ENCODE measurements at places on chromosomes 13 and 19.
A peak's percentile ranks its signal among the peaks of the same experiment; 100 is the strongest.

GRCh38 chr19:17243211-17243829 is 2.4 kb downstream of the NR2F6 start:
- DNase-seq = no peak

DNA sequence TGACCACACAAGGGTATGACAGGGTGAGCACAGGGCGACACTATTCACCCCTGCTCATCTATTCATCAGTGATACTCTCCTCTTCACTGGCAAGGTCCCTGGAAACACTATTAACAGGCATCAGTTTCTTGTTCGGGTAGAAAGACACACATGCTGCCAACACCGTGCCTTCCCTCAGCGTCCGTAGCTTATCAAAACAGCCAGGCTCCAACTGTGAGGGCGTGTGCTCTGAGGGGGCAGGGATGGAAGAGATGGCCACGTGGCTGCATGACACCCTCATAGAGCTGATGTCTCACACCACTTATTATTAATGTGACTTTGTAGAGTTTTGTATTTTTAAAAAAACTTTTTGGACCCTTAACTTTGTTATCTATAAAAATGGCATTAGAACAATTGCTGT is 160.3 kb downstream of the ITGBL1 start:
- no peak for DNase-seq

DNA sequence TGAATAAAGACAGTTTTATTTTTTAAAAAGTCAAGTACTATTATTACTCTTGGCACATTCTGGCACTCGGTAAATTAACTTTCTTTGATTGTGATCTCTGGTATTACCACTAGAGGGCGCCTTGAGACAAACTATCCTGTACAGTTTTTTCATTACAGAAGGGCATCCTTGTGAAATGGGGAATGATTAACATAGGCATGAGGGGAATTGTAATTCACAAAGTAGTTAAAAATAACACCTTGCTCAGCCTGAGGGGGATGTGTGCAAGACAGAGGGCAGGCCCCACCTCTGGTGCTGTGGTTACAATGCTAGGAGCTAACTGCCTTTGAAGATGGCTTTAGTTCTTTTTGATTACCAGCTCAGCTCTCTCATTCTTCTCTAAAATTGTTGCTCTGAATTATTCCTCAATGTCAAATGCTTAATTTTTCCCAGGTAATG is 24.2 kb upstream of the C1QTNF9B start:
- DNase-seq = no peak

DNA sequence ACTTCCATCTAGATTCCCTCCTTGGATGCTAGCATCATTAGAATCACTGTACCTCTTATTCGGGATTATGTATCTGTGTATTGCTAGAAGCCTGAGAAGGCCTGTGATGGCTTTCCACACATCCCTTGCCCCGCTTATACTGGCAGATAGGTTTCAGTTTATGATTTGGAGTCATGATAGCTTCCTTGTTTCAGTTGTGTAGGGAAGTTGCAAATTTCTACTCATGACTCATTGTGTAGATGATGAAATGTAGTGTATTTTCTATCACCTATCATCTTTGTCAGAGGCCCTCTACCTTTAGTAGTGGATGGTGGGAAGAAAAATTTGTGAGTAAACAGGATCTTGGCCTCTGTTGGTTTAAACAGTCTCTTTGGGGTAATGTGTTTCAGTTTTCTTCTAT is 165.2 kb downstream of the GGACT start:
- no peak for DNase-seq

DNA sequence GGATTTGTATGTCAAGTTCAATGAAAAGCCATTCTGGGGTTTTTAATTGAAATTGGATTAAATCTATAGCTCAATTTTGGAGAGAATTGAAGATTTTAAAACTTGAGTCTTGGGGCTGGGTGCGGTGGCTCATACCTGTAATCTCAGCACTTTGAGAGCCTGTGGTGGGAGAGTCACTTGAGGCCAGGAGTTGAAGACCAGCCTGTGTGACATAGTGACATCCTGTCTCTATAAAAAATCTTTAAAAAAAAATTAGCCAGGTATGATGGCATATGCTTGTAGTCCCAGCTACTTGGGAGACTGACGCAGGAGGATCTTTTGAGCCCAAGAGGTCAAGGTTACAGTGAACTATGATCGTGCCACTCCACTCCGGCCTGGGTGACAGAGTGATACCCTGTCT is 41.2 kb downstream of the VAV1 start:
- no peak for DNase-seq

DNA sequence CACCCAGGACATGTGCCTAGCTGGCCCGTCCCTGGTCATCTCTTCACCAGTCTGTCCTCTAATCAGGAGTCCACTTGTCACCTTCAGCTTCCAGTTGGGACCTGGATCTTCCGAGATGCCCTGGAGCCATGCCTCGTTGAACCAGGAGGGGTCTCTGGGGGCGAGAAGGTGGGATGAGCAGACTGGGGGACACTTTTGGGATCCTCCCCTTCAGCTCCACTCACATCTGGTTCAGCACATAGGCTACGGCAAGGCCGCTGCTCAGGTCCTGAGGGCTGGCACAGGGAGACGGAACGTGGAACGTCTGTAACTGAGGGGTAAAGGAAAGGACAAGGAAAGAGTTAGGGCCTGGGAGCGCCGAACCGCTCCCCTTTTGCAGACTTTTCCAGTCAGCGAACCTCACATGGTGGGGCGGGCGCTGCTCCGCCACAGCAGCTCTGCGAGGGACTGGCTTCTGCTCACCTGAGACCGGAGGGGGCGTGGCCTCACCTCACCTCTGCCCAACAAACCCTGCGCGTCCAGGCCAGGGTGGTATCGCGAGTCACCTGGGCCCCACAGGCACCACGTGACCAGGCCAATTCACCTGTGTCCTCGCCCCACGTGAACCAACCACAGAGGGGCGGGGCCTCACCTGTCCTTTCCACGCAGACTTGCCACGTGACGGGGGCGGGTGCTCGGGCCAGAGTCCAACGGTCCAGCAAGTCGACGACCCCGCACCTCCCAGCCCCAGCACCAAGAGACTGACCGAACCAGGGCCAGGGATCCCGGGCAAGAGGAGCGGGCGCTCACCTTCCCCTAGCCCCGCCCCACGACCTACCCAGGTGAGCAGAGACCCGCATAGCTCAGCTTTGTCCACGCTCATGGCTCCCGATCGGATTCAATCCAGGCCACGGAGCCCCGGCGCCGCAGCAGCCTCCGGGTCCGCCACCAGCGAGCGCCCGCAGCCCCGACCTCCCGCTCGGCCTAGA is at the start of gene HOOK2:
HOOK2 (minus strand) TSS at position 965 of the 968 bp plus-strand sequence; CDS start at position 862, 103 bp downstream.
- DNase-seq = peak; percentile 33

GRCh38 chr13:79936368-79937136 is 404.4 kb downstream of the SPRY2 start:
- DNase-seq = peak; percentile 77

DNA sequence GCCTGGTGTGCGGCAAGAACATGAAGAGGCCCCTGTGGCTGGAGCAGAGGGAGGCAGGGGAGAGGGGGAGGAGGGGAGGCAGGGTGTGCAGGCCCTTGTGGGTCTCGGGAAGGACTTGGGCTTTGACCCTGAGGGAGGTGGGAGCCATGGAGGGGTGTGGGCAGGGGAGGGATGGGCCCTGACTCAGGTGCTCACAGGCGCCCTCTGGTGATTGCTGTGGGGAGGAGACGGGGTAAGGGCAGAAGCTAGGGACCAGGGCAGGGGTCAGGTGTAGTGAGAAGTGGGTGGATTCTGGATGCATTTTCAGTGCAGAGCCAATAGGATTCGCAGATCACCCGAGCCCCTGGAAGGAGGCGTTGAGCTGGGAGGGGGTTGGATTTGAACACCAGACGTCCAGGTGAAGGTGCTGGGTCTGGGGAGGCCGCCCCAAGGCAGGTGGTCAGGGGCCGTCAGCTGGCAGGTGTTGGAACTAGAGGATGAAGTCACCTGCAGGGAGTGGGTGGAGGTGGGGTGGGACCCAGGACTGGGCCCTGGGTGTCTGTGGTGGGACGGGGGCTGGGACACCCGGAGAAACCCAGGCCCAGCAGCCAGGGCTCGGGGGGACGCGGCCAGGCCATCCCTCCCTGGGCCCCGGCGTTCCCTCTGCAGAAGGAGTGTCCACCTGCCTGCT is 185.4 kb downstream of the KDM4B start:
- DNase-seq = no peak

- no peak for DNase-seq
Observed at GRCh38 chr13:41971848-41972247, 10.9 kb upstream of the VWA8 start.

DNA sequence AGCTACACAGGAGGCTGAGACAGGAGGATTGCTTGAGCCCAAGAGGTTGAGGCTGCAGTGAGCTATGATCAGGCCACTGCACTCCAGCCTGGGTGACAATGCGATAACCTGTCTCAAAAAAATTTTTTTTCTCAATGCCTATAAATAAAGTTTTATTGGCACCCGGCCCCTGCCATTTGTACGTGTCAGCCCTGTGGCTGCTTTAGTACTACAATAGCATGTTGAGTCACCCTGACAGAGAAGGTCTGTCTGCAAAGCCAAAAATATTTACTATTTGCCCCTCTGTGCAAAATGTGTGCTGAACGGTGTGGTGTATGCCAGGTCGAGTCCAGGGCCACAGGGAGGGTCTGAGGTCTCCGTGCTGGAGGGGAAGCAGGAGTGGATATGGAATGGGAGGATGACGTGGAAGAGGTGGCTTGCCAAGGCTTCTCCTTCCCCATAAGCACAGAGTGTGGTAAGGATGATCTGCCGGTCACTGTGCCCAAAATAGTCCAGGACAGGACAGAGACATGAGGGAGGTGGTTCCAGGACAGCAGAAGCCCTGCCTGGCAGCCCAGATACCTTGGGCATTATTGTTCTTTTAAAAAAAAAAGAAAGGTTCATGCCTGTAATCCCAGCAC is 10.0 kb downstream of the NMRK2 start:
- DNase-seq = no peak

DNA sequence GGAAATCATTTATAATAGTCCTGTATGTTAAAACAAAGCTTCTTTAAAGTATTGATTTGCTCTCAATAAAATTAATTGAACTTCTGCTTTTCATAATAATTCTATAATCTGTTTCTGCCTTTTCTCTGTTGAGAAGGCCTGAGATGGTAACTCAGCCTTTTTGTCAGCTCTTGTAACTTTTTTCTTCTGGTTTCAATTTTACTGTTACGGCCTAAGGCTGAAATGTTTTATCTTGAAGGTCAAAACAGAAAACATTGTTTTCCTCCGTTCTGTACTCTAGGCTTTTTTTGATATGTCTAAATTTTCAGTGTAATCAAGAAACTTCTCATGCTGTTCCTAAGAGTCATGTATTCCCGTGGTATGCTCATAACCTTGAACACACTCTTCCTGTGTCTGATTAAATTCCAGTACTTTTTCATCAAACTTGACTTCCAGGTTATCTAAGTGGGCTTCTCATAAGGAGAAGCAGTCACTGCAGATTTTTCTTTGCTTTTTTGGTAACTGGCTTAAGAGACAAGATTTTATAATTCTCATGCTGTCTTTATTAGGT is 7.6 kb upstream of the NAXD start:
- DNase-seq = no peak

Measured in cerebellar nuclear complex (tissue), 1 donor.